COLO829 (cell line): ENCODE measurements at places on chromosomes 3 and 15.

GRCh38 chr15:40990080-40990479 is 36.8 kb downstream of the CHAC1 start:
- DNase-seq = no peak

DNA sequence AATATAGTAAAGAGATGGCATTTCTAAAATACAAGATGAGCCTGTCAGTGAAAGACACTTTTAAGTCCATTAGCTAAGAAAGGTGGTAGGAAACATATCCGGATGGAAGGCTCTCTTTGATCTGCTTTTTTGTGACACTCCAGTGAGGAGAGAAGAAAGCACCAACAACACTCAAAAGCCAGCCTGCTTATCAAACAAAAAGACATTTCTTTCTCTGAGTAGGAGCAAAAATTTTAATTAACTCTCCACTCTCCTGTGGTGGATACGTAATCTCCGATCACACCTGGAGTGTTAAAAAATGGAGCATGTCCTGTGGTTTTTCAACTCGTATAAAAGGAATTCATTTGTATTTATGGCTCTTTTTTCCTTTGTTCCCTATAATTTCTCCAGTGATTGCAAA is 65.3 kb downstream of the OXNAD1 start:
- DNase-seq = no peak

- no peak for DNase-seq
Measured at GRCh38 chr15:46089467-46089935, 454.7 kb downstream of the SQOR start.

DNA sequence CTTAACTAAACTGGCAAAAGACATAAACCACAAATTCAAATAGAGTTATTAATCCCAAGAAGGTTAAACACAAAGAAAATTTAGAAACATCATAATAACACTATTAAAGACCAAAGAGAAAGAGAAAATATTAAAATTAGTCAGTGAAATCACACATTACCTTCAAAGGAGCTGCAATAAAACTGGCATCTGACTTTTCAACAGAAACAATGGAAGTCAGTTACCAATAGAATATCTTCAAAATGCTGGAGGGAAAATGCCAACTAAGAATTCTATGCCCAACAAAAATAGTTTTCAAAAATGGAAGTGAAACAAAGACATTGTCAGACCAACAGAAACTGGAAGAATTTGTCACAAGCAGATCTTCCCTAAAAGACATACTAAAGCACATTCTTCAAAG is 68.7 kb upstream of the RNF7 start:
- no peak for DNase-seq

- no peak for DNase-seq
Measured at GRCh38 chr15:59691194-59691805, 2.2 kb upstream of the BNIP2 start.

GRCh38 chr15:39963786-39964185 is 29.9 kb downstream of the EIF2AK4 start:
- no peak for DNase-seq

- DNase-seq = no peak
Measured at GRCh38 chr3:48238531-48239085, 2.3 kb upstream of the ZNF589 start.

DNA sequence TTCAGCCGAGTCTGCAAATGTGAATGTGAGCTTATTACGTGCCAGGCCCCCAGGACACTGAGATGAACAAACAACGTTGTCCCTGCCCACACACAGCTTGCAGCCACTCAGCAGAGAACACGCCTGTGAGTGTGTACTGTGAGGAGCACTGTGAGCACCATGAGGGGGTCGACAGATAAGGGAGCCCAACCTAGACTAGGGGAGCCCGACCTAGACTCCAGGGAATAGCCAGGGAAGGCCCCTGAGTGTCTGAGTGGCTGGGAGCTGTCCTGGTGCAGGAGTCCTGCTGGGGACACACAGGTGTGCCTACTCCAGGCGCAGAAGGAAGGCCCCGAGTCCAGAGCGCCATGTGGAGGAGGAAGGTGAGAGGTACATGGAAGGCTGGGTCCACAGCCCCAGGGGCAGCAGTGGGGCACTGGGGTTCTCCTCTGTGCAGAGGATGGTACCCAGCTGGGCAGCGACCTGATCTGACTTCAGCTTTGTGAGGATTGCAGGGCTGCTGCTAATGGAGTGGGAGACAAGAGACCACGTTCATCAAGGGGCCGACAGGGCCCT is 36.5 kb downstream of the MGLL start:
- DNase-seq = no peak

- DNase-seq = no peak
Measured at GRCh38 chr3:18786650-18787323, 361.5 kb upstream of the KCNH8 start.

GRCh38 chr3:72032441-72033135 is 247.6 kb upstream of the PROK2 start:
- DNase-seq = no peak

- no peak for DNase-seq
Measured at GRCh38 chr15:92343924-92344643, 49.6 kb upstream of the ST8SIA2 start.

GRCh38 chr3:35864871-35865270 is 225.5 kb downstream of the ARPP21 start:
- no peak for DNase-seq
